KBM-7 (cell line): ENCODE measurements at places on chromosomes 13 and 19.

DNA sequence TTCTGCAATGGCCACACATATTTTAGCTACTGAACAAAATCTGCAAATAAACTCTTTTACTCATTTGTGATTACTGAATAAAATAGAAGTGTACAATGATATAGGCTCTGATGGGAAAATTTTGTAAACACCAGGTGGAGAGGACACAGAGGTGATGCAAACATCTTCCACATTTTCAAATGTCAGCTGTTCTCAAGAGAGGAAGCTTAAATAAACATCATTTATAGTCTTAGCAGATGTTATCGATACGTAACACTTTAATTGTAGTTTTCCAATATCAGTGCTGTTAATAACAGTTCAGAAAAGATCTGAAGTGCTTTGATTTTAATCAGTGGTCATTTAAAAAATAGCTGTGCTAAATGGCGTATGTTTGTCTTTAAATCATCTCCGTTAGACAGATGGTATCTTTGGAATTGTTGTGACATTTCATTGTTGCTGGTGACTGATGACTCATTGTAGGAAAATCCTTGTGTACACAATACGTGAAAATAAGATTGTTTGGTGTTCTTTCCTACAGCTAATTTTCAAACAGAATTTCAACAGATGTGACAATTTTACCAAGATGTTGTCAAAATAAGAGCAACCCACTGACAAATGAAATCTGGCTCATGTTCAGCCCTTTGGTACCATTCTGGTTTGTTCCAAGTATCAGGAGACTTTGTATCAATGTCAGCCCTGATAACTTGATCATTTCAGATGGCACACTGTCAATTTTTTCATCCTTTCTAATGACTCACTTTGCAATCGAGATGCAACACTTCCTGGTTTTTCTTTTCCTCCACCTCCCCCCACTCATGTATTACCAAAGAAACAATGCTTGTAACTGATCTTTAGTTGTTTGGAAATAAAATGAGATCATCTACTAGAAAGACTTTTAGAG, 516.0 kb downstream of the DCT start:
- no peak for DNase-seq

DNA sequence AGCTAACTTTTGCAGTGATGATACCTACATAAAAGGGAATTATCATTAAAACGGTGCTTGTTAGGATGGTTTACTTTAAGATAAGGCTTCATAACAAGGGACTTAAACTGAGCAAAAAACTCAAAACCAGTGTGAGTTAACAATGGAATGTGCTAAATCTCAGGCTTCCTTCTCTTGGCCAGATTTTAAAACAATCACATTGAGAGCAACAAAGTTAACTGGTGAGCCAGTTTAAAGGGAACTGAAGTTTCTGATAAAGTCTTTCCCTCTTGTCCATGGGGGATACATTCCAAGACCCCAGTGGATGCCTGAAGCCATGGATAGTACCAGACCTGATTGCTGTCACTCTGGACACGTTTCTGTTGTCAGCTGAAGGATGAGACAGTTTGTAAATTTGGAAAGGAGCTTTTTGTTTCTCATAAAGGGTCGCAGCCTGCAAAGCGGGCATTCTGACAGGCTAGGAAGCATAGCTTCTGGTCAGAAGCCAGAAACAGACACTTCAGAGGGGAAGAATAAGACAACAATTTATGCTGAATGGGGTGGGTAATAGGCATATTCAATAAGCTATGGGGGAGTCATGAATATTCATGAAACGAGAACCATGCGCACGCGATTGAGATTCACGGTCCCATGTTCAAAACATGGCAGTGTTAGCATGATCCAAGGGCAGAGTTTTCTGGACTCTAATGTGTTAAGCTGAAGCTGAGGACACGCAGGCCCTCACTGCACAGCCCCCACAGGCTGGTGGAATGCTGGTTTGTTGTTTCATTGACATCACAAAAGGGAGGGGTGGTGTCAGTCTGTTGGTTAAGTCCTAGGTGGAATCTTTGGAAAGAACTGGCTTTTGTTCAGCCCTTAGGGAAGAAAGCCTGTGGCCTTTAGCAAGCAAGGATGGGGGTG, 150.6 kb upstream of the RNF113B start:
- DNase-seq: no peak

DNA sequence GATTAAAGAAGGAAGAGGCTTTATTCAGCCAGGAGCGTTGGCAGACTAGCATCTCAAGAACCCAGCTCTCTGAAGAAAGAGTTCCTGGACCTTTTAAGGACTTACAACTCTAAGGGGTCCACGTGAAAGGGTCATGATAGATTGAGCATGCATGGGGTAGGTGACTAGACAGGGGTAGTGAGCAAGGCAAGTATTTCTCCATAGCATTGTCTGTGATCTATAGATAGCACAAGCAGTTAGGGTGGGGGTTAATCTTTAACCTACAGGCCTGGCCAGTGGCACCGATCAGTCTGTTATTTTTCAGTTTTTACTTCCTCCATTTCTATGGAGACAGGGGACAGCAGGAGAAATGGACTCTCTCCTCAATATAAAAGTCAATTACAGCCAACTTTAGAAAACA, 983.7 kb downstream of the SLITRK1 start:
- no peak for DNase-seq

DNA sequence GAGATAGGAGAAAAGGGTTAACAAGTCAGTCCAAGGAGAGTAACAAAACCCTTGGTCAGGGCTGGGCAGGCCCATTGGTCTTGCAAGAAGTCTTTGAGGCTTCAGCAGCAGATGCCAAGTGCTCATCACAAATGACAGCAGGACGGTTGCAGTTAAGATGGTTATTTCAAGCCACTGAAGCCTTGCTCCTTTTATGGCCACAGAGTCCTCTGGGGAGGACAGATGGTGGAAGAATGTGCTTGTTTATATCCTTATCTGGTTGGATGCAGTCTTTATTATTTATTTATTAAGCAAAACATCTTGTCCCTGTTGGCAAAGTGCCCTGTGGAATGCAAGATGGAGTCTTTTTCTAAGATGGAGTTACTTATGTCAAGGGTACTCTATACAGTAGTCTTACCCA, 19.2 kb upstream of the ZNF331 start:
- no peak for DNase-seq

DNA sequence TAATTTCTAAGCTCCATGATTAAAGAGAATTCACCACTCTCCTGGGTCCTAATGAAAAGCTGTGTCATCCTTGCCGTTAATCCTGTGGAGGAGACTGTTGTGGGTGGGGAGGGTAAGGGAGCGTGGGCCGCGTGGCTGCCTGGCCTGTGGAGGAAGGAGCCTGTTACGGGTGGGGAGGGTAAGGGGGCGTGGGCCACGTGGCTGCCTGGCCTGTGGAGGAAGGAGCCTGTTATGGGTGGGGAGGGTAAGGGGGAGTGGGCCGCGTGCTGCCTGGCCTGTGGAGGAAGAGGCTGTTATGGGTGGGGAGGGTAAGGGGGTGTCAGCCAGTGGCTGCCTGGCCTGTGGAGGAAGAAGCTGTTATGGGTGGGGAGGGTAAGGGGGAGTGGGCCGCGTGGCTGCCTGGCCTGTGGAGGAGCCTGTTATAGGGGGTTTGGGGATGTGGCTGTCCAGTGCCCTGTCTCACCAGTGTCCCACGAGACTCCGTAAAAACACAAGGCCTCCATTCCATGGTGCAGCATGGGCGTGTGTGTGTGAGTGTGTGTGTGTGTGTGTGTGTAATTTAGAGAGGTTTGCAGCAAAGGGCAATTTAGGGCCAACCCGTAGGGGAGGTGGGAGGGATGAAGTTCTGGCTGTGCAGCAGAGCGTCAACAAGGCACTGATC, 15.6 kb upstream of the DCUN1D2 start:
- DNase-seq: peak; percentile 46

GRCh38 chr19:51352783-51353360, 10.9 kb upstream of the VSIG10L start:
- no peak for DNase-seq

DNA sequence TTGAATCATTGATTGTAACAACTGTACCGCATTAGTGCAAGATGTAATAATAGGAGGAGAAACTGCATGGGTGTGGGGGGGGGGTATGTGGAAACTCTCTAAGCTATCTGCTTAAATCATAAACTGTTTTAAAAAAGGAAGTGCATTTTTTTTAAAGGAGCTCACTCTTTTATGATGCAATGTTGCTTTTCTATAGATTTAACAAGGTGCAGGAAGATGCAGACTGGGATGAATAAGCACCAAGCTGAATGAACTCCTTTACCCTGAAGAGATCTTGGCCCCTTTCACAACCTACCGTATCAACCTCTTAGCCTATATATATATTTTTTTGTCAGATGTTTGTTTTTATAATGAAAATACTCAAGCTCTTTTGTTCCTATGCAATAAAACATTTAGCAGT, 95.9 kb downstream of the AKAP11 start:
- peak; percentile 18 for DNase-seq

DNA sequence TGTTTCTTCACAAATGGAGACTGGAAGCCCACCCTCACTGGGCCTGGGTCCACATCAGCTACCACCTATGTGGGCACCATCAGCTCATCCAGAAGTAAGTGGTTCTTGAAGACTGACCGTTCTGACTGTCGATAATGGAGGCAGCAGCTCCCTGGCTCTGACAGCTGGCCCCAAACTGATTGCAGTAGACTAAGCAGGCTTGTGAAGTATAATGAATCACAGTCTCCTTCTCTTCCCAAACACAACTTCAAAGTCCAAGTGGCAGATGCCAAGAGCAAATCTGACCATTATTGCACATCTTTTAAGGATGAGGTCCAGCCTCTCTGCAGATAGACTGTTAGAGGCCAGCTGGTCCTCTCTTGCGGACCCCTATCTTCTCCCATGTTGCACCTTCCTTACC, 574.4 kb upstream of the KLF12 start:
- DNase-seq: no peak

GRCh38 chr19:2476451-2477140, 669 bp downstream of the GADD45B start:
- peak; percentile 46 for DNase-seq

DNA sequence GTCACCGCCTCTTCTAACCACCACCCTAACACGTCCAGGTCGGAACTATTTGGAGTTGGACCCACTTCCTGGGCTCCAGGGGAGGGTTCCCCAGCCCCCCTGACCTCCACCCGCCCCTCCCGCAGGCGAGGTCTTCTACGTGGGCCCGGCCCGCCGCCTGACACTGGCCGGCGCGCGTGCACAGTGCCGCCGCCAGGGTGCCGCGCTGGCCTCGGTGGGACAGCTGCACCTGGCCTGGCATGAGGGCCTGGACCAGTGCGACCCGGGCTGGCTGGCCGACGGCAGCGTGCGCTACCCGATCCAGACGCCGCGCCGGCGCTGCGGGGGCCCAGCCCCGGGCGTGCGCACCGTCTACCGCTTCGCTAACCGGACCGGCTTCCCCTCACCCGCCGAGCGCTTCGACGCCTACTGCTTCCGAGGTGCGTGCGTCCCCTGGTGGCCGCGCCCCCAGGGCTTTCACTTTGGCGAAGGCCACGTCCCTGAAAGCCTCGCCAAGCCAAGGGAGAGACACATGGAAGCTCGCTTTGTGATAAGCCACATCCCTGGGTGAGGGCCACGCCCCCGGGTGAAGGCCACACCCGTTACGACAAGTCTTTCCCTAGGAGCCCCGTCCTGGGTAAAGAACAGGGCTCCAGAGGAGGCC, 13.2 kb downstream of the NCAN start:
- DNase-seq: peak; percentile 85

DNA sequence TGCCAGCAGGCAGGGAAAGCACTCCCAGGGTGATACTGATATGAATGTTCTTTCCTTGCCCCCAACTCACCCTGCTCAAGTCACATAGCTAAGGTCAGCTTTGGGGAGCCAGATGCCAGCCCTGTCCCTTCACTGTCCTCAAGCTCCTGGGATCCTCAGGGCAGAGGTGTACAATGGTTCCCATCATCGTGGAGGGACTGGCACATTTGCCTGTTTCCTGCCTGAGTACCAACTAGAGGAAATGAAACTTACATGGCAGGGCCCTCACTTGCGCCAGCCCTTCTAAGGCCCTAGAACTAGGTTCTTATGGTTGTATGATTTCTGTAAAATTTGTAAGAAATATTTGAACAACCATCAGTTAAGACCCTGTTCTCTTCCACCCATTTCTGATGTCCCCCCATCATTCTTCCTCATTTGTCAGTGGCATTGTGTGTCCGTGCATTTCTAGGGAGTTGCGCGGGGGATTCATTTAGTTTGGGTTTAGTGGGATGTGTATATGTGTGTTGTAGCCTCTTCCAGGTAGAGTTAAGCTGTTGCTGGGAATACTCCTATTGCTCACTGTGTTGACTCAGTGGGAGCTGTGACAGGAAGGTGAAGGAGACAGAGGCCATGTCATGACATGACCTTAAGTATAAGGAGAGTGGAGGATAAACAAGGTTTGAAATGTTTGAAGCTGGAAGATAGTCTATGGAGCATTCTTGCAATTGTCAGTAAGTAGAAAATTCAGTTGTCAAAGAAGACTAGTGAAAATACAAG, 41.3 kb upstream of the RCBTB2 start:
- no peak for DNase-seq

DNA sequence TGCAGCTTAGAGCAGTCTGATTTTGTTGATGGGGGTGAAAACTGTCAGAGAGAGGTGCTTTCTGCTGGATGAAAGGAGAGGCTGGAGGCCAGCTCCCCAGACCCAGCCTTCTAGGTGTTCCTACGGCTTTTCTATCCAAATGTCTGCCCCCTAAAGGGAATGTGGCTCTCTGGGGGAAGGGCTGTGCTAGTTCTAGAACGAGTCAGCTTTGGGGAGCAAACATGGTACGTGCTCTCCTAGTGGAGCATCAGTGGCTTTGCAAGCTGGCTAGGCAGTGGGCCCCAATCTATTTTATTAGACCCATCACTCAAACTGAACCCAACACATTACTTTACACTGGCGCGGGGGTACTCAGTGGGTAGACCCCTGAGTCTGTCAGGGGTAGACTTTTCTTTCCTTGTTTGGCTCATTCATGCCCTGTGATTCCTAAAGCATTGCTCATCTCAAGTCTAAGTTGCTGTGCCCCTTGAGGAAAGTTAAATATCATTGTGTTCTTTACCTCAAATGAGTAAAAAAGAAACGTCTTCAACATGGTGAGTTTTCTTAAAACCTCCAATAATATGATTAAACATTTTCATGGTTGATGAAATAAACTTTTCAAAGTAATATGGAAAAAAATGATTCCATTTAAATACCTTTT, 254.9 kb downstream of the DLEU7 start:
- no peak for DNase-seq

DNA sequence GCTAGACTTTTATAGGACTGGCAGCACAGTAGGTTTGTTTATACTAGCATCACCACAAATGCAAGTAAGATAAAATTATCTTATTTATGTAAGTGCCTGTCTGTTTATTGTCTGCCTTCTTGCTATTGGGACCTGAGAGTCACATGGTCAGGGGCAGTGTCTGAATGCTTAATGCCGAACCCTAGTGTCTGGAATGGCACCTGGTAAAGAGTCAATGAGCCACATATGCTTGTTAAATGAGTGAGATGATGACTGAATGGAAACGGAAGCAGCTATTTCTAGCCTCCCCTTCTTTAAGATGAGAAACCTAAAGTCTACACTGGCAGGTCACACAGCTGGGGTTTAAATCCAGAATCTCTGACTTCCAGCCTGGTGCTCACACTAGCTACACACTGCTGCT, 92.2 kb downstream of the STOML3 start:
- DNase-seq: no peak

DNA sequence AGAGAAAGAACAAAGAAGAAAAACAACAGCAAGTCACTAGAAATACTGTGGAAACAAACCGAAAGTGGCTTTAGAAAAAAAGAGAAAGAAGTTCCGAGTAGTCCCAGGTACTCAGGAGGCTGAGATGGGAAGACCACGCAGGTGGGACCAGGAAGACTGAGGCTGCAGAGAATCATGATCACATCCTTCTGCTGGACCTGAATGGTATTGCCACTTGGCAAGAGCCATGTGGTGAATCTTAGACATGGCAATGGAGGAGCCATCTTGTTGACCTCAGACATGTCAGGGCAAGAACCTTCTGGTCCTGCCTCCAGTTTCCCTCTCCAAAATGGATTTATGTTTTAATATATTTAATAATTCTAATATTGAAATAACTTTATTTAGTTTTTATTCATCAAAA, 37.4 kb upstream of the ZNF724 start:
- no peak for DNase-seq
